ENCODE measurements at places on chromosomes 3 and 15.
A peak's percentile ranks its signal among the peaks of the same experiment; 100 is the strongest.

DNA sequence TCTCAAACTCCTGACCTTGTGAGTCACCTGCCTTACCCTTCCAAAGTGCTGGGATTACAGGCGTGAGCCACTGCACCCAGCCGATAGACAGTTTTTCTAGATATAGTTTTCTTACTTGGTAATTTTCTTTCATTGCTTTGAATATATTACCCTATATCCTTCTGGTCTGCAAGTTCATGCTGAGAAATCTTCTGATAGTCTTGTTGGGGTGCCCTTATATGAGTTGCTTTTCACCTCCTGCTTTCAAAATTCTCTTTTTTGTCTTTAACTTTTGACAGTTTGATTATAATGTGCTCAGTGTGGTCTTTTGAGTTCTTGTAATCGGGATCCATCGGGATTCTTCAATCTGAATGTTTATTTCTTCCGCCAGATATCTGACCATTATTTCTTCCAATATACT lies 217.3 kb downstream of the GREM1 start:
- no peak for DNase-seq

- DNase-seq, result peak; percentile 51
Observed at GRCh38 chr15:62912808-62913207, 129.7 kb upstream of the TPM1 start.

DNA sequence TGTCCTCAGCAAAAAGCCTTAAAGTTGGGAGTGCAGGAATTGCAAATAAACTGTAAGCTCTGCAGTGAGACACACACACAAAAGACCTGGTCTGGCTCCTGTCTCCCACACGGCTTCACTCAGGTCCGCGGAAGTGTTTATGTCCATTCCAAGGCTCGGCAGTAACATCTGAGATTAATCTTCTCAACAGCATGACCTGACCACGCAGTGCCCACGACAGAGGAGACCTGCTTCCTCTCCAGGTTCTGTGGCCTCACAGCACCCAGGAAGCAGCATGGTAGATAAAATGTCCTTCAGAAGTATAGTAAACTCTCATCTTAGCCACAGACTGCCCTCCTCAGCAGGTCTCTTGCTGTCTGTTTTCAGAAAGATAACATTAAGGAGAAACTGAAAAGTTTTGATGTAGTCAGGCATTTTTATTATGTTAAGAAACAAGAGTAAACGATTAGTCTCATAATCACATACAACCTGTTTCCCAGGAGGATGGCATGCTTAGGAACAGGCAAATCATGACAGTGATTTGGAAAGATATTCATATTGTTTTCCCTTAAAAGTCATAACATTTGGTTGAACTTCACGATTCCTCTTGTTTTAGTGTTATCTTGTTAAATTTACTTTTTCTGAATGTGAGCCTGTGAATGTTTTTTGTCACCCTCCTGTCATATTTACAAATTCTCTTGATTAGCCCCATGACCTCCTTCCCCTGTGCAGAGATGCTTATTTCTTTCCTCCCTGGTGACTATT lies 34.6 kb downstream of the CD200R1L start:
- DNase-seq, result no peak

DNA sequence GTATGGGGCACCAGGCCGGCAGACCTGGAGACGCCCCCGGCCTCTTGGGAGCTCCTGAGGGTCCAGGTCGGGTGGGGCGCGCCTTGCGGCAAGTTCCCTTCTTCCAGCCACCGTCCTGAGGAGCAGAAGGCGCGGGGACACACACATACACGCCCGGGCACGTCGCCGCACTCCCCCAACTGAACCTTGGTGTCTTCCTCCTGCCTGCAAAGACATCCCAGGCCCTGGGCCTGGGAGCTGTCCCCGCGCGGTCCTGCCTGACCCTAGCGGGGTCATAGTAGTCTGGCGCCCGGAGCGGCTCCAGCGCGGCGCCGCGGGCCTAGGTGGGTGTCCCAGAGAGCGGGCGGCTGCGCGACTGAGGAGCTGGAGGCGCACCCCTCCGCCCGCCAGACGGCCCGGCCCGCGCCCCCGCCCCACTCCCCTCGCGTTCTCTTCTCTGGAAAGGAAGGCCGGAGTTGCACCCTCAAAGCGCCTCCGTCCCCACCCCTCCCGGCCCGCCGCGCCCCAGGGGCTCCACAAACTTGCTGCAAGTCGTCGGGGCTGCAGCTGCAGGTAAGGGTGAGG lies 185.9 kb upstream of the LINGO1 start:
- DNase-seq, result no peak

DNA sequence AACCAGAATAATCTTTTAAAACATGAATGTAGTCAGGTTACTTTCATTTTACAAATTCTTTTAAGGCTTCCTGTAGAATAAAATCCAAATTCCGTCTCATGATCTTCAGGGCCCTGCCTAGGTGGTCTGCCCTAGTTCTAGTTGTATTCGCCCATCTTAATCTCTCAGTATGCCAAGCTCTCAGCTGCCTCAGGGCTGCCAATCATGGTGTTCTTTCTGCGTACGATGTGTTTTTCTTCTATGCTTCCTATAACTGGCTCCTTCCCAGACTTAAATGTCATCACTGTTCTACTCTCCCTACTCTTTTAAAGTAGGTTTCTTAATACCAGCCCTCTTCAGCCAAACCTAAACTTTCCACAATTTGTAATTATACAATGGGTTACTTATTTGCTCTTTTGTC lies 107.4 kb downstream of the GREM1 start:
- peak; percentile 59 for DNase-seq

DNA sequence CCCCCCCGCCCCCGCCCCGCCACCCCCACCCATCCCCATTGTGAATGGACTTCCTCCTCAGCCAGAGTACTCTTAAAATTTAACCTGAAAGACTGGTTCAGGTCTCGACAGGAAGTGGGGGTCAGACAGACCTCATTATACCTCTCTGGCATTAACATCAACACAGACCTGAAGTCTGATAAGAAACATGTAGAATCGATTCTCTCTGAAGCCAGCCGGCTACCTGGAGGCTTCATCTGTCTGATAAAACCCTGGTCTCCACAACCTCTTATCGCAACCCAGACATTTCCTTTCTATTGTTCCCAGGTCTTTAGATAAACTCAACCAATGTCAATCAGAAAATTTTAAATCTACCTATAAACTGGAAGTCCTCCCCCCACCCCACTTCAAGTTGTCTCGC lies 42.6 kb downstream of the SLCO2A1 start:
- DNase-seq, result no peak

DNA sequence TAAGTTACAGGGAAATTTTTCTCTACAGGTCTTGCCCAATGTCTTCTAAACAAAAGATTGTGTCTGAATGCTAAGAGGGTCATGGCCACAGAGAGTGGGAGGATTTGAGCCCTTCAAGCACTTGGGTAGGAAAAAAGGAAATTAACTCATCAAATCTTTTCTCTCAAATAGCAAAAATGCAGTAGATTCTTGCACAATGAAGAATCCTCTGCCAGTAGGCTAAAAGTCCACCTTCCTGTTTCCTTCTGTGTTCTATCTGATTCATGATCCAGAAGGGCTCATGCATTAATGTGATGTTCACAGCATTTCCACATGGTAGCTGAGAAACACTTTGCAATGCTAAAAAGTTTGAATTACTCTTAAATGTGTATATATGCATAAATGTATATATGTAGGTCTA lies 177.1 kb downstream of the CD47 start:
- peak; percentile 51 for DNase-seq

- peak; percentile 51 for DNase-seq
Observed at GRCh38 chr3:24185738-24186384, 240.8 kb downstream of the NR1D2 start.

- DNase-seq, result no peak
Observed at GRCh38 chr3:52694528-52695189, 8.8 kb downstream of the GNL3 start.

- no peak for DNase-seq
Observed at GRCh38 chr3:117589454-117589853, 879.9 kb downstream of the TUSC7 start.

GRCh38 chr3:38836561-38836960 lies 20.5 kb upstream of the SCN10A start:
- DNase-seq, result no peak

DNA sequence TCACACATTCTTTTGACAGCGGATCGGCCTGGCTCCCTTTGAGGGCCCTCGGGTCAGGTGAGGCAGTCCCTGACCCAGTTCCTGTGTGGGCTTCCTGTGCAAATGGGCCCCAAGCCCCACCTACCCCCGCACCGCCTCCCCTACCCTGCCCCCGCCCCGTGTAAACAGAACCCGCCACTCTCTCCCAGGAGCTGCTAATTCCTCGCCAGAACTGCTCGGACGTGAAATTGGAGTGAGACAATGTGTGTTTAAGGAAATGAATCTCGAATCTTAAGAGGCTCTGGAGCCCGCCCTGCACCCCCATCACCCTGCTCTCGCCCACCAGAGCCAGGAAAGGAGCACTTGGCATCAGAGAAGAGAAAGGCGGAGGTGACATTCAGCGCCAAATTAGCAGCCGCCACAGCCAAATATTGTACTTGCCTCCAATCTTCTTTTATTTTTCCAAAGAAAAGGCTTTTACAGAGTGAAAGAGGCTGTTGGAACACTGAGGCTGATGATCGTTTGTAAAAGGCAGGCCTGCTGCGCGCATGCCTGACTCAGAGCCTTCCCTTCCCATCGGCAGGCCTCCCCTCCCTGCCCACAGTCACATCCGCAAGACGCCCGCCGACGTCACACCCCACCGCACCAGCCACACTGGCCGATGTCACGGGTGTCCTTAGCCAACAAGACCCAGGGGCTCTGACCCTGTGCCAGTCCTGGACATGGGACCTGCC lies 53.1 kb downstream of the CACNA2D2 start:
- peak; percentile 98 for DNase-seq

GRCh38 chr15:40693904-40694687 lies 878 bp upstream of the RAD51 start:
- DNase-seq, result peak; percentile 55

- DNase-seq, result peak; percentile 35
Observed at GRCh38 chr15:77575203-77575934, 57.3 kb downstream of the LINGO1 start.

- peak; percentile 43 for DNase-seq
Observed at GRCh38 chr15:43934480-43934879, 107.7 kb downstream of the WDR76 start.

DNA sequence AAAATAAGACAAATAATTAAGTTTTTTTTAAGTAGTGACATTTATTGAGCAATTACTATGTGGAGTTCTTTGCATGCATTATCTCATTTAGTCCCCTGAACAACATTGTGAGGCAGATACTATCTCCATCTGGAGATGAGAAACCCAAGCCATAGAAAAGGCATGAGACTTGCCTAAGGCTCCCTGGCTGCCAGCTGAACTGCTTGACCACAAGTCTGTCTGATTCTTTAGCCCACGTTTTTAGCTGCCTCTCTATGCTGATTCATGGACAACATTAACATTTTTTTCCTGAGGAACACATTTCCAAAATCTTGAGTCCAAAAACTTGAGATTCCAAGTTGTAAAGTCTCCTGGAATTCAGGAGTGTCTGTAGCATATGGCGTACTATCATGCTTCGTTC lies 263.6 kb upstream of the GOLGA6L4 start:
- DNase-seq, result no peak

DNA sequence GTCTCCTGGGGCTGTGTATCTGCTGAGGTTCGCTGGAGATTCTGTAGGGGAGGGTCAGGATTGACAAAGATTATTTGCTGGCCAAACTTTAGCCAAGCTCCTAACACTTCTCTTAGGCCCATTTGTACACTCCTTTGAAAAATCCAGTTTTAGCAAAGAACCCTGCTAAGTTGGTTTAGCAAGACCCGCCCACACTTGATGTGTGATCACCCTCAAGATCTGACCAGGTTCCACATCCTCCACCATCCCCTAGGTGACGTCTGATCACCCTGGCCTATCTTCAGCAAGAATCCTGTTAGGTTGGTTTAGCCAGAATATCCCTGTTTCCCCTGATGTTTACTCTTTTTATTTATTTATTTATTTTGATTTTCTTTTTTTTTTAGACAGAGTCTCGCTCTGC lies 14.8 kb upstream of the SLC35G2 start:
- DNase-seq, result no peak

- no peak for DNase-seq
Observed at GRCh38 chr3:4710191-4710590, 217.0 kb downstream of the ITPR1 start.

DNA sequence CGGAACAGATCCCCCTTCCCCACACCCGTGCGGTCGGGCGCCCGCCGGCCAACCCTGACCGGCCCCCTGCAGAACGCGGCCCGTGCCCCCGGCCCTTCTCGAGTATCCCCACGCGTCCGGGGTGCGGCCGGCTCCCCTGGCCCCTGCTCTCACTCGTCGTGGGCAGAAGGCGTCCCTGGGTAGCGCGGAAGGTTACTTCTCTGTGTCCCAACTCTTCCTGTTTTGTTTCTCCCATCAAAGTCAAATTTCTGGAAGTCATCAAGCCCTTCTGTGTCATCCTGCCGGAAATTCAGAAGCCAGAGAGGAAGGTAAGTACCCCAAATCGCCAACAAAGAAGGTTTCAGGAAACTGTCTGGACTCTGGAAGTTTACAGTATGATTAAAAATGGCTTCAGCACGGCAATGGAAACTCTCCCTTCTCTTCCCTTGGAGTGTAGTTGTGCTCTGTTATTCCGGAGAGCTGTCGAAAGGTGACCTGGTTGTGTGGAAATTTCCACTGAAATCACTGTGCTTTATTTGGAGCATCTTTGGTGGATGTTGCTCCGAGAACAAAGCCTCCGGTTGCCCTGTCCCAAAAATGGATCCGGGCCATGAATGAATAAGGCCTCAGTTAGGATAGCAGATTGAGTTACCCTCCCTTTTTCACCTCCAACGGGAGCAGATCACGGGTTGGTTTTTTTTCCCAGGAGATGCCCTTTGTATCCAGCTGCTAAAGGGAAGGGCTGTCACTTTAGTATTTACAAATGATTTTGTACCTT lies 536 bp downstream of the SEC61A1 start:
- DNase-seq, result no peak

GRCh38 chr3:132283440-132283839 lies 33.8 kb upstream of the ACP3 start:
- DNase-seq, result no peak

DNA sequence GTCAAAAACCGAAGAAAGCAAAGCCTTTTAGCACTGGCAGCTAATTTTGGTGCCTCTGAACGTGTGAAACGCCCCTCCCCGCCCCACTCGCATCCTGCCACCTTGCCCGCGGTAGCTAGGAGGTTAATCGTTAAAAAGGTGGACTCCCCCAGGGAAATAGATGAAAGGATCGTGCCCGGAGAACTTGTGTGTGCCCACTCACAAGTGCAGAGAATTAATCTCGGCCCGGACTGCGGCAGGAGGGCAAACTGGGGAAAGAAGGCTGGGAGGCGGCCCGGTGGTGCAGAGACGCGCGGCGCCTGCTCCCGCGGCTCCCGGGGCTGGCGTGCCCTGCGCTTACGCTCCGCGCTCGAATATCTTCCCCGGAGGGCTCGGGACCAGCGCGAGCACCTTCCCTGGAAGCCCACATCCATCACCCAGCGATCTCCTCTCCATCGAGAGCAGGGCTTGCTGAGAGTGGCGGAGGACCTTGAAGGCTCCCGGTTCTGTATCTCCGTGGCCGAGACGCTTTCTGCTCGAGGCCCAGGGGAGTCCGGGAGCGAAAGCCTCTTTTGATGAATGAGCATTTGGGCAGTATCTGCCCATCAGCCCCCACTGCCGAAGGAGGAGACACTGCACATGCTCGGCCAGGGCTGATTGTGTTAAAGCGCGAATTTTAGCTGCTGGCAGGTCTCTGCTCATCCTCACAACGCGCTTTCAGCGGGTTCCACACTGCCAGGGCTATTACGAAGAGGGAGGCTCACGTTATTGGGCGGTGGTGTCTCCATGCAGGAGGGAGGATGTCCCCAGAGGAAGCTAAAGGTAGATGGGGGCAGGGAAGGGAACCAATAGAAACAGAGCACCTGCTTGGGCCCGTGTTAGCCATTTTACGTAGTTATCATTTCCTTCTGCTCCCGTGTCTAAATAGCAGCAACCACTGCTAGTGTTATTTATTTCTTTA lies 1.3 kb upstream of the SPTSSB start:
- DNase-seq, result peak; percentile 76
